Caco-2 (cell line): ENCODE measurements at places on chromosomes 6 and 20. TPM values are rescaled to one million over a fixed set of nuclear protein-coding genes. Genes with fewer than 3 reads are reported as not detected.
A peak's percentile ranks its signal among the peaks of the same experiment; 100 is the strongest.

The EYA2 gene
- total RNA-seq, result 0.25 and 0.30 TPM in 2 replicates

The XPO5 gene
- 79.3 and 93.4 TPM in 2 replicates for total RNA-seq

The ITPA gene
- total RNA-seq, result 68.4 and 73.8 TPM in 2 replicates

The LHFPL5 gene
- not detected in 2 replicates for total RNA-seq

The SLC52A3 gene
- 0.50 and 0.56 TPM in 2 replicates for total RNA-seq

The B4GALT5 gene
- 65.0 and 67.1 TPM in 2 replicates for total RNA-seq

The HLA-DRB1 gene
- not detected in 2 replicates for total RNA-seq

The SMIM29 gene
- 14.3 and 16.0 TPM in 2 replicates for total RNA-seq

The CCR6 gene
- total RNA-seq, result not detected in 2 replicates

The PRSS35 gene
- 72.0 and 85.0 TPM in 2 replicates for total RNA-seq

The RIPPLY2 gene
- total RNA-seq, result not detected in 2 replicates

The KCNS1 gene
- 0.09 TPM in 1 of 2 replicates, not detected in the other for total RNA-seq

The ULBP3 gene
- 8.1 and 8.5 TPM in 2 replicates for total RNA-seq

The KPNA5 gene
- 12.0 and 12.2 TPM in 2 replicates for total RNA-seq

DNA sequence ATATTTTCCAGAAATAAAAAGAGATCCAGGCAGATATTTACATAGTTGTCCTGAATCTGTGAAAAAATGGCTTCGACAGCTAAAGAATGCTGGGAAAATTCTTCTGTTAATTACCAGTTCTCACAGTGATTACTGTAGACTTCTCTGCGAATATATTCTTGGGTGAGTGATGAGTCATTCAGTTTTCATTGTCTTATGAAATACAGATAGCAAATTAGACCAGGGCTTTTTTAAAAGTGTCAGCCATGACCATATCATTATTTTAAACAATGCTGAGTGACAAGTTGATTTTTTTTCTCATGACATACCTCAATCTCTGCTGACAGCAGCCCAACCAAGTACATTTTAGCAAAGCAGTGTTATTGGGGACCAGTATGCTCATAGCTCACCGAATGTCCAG, 32.8 kb downstream of the TSPYL4 start:
- no peak for DNase-seq
- H3K36me3 ChIP-seq, result no peaks in the 10 kb centered on the region
- H3K27ac ChIP-seq, result no peak overlapping the region
- no peaks in the 10 kb centered on the region for H3K4me1 ChIP-seq
- no peaks in the 10 kb centered on the region for H3K27me3 ChIP-seq

DNA sequence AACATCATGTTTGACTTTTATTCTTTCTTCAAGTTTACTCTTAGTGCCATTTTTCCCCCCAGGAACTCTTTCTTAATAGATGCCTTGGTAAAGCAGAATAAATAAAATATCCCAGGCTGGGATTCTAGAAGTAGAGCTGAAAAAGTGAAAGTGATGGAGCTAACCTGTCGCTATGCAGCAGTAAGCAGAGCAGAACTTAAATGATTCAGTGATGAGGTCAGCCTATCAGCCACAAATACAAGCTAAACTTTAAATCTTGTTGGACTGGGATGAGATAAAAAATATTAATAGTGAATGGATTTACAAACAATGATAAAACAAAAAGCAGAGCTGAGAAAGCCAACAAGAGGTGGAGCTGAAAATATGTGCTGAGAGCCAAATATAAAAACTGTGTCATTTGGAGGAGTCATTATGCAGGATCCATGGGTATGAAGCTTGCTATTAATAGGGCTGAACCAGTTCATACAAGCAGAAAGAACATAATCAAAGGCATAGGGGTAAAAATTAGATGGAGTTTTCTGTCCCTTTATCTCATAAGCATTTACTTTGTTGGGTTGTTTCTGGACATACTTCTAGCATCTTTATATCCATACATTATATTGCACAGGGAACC, 877.8 kb downstream of the EPHA7 start:
- no peaks in the 10 kb centered on the region for H3K36me3 ChIP-seq
- H3K4me1 ChIP-seq, result no peaks in the 10 kb centered on the region
- H3K27me3 ChIP-seq, result no peaks in the 10 kb centered on the region
- no peak for DNase-seq
- no peak overlapping the region for H3K27ac ChIP-seq

GRCh38 chr6:167676666-167677421, 149.9 kb upstream of the AFDN start:
- peak overlapping the region; percentile 86 for H3K27ac ChIP-seq
- H3K27me3 ChIP-seq, result no peaks in the 10 kb centered on the region
- H3K4me1 ChIP-seq, result peaks cover 65% of the 10 kb centered on the region

- no peaks in the 10 kb centered on the region for H3K27me3 ChIP-seq
- no peaks in the 10 kb centered on the region for H3K36me3 ChIP-seq
- H3K4me3 ChIP-seq, result no peak overlapping the region
- no peak for DNase-seq
These were observed 45.3 kb upstream of the DACT2 start for GRCh38 chr6:168364793-168365421.

GRCh38 chr6:11008821-11009220, 35.3 kb downstream of the ELOVL2 start:
- no peaks in the 10 kb centered on the region for H3K27me3 ChIP-seq
- H3K4me1 ChIP-seq, result peaks cover 60% of the 10 kb centered on the region
- DNase-seq, result no peak
- no peak overlapping the region for H3K27ac ChIP-seq
- no peaks in the 10 kb centered on the region for H3K36me3 ChIP-seq
- no peak overlapping the region for H3K4me3 ChIP-seq

DNA sequence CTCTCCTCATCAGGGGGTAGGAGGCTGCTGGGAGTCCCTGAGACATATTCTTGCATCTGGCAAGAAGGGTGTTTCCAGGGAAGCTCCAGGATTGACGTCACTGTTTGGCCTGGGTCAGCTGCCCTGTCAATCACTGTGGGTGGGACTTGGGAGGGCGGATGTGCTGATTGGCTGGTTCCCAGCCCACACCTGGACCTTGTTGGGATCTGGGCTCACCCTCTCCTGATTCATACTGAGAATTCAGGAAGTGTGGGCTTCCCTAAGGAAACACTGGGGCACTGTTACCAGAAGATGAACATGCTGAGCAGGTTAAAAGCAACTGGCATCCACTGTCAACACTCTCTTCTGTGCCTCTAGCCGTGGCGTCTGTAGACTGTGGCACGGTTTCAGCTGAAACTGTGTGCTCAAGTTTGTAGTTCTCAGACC, 36.5 kb downstream of the CDH26 start:
- H3K27me3 ChIP-seq, result no peaks in the 10 kb centered on the region
- peak; percentile 57 for DNase-seq
- H3K27ac ChIP-seq, result no peak overlapping the region
- no peaks in the 10 kb centered on the region for H3K36me3 ChIP-seq
- no peak overlapping the region for H3K4me3 ChIP-seq

DNA sequence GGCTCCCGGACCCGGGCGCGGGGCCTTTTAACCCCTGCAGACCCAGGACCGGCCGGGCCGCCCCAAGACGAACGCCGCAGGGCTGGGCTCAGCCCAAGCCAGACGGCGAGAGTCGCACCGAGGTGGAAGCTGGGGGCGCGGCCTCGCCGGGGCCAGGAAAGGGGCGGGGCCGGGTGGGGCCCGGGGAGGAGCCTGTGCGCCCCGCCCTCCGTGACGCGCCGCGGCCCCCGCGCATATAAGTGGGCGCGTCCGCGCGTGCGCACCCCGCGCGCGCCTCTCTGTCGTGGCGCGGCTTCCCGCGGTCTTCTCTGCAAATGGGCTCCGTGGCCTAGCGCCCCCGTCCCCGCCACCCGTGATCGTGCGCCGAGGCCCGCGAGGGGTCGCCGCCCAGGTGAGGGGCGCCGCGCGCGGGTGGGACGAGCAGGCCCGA, at the start of gene PPDPF:
PPDPF (plus strand) TSS at position 262 of the 430 bp plus-strand sequence. CDS start 544 bp downstream, outside the sequence.
- no peak for DNase-seq
- no peaks in the 10 kb centered on the region for H3K27me3 ChIP-seq
- peaks cover 19% of the 10 kb centered on the region for H3K36me3 ChIP-seq
- H3K4me3 ChIP-seq, result peak within 1 kb of the TSS; percentile 97
- peak within 1 kb of the TSS; percentile 95 for H3K27ac ChIP-seq
- peaks cover 14% of the 10 kb centered on the region for H3K4me1 ChIP-seq

GRCh38 chr6:149129371-149130077, 188.0 kb upstream of the TAB2 start:
- H3K27me3 ChIP-seq, result no peaks in the 10 kb centered on the region
- no peak overlapping the region for H3K27ac ChIP-seq
- H3K4me1 ChIP-seq, result peaks cover 5% of the 10 kb centered on the region
- H3K36me3 ChIP-seq, result no peaks in the 10 kb centered on the region

GRCh38 chr6:55825402-55826051, 49.9 kb downstream of the BMP5 start:
- H3K36me3 ChIP-seq, result no peaks in the 10 kb centered on the region
- no peak overlapping the region for H3K4me3 ChIP-seq
- peaks cover 28% of the 10 kb centered on the region for H3K4me1 ChIP-seq
- no peaks in the 10 kb centered on the region for H3K27me3 ChIP-seq

DNA sequence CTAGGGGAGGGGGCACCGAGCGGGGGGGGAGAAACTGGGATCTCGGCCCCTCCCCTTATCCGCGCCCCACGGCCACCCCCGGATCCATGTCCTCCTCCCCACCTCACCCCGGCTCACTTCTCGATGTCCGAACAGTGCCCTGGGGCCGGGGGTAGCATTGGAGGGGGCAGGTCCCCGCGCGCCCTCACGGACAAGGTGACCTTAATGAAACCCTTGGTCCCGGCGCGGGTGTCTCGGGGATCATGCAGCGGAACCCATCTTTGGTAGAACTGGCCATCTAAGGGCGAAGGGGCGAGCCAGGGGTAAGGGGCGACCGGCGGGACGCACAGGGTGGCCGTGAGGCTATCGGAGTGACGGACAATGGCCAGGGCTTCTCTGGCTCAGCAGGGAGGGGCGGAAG, 13.6 kb upstream of the SPAG4 start:
- H3K4me1 ChIP-seq, result peaks cover 8% of the 10 kb centered on the region
- no peaks in the 10 kb centered on the region for H3K36me3 ChIP-seq
- H3K27ac ChIP-seq, result no peak overlapping the region
- DNase-seq, result no peak
- peak overlapping the region; percentile 51 for H3K4me3 ChIP-seq

- DNase-seq, result no peak
- H3K36me3 ChIP-seq, result no peaks in the 10 kb centered on the region
- no peak overlapping the region for H3K27ac ChIP-seq
- H3K4me3 ChIP-seq, result no peak overlapping the region
- no peaks in the 10 kb centered on the region for H3K4me1 ChIP-seq
These were observed 193.7 kb upstream of the KHDRBS2 start for GRCh38 chr6:62479697-62480220.

DNA sequence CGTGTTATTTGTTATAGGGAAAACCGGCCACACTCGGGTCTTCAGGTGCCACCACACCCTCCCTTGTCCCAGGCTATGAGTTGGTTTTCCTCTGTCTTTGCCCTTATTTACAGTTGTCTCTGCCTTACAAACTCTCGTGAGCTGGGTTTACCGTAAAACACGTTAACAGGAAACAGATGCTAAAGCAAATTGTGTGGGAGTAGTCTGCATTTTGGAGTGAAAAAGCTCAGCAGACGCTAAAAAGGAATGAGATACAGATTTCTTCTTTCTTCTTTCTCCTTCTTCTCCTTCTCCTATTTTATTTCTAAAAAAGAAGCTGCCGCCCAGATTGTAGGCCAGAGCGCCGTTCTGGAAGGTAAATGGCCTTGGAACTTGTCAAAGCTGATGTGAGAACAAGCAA, 51.9 kb downstream of the APCDD1L start:
- H3K4me1 ChIP-seq, result no peaks in the 10 kb centered on the region
- no peak for DNase-seq
- H3K27me3 ChIP-seq, result no peaks in the 10 kb centered on the region
- H3K36me3 ChIP-seq, result no peaks in the 10 kb centered on the region

DNA sequence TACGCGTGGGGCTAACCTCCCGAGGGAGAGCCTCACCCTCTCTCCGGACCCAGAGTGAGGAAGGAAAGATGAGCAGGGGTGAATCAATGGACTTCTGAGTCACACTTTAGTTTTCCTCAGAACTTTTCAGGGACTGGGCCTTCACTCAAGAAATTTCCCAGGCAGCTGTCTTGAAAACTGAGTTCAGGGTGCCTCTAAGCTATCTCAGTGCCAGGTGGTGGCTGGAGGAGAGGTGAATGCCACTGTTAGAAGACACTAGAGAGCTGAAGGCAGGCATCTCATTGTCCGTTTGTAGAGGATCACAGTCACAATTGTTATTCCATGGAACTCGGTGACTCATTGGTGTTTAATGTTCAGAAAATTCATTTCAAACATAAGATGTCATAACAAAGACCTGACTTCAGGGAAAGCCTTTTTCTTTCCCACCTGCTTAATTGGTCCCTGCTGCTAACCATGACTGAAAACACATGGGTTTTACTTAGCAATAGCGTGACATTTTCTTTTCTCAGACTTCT, 5.3 kb upstream of the SERPINB6 start:
- H3K27ac ChIP-seq, result no peak overlapping the region
- H3K4me1 ChIP-seq, result peaks cover 32% of the 10 kb centered on the region
- H3K4me3 ChIP-seq, result no peak overlapping the region
- H3K27me3 ChIP-seq, result no peaks in the 10 kb centered on the region

GRCh38 chr20:49647550-49647949, 66.1 kb downstream of the B4GALT5 start:
- H3K36me3 ChIP-seq, result peaks cover 11% of the 10 kb centered on the region
- no peaks in the 10 kb centered on the region for H3K27me3 ChIP-seq
- no peak for DNase-seq
- no peaks in the 10 kb centered on the region for H3K4me1 ChIP-seq

- no peak overlapping the region for H3K4me3 ChIP-seq
- no peaks in the 10 kb centered on the region for H3K27me3 ChIP-seq
- no peaks in the 10 kb centered on the region for H3K36me3 ChIP-seq
These were observed 208.3 kb upstream of the RAB32 start for GRCh38 chr6:146335336-146335735.

- no peaks in the 10 kb centered on the region for H3K27me3 ChIP-seq
- H3K4me3 ChIP-seq, result no peak overlapping the region
- no peak for DNase-seq
- H3K27ac ChIP-seq, result no peak overlapping the region
These were observed 37.3 kb downstream of the PSMG4 start for GRCh38 chr6:3296078-3296477.

- H3K27me3 ChIP-seq, result no peaks in the 10 kb centered on the region
- H3K36me3 ChIP-seq, result no peaks in the 10 kb centered on the region
- no peak for DNase-seq
These were observed 198.2 kb upstream of the ID4 start for GRCh38 chr6:19638931-19639330.

DNA sequence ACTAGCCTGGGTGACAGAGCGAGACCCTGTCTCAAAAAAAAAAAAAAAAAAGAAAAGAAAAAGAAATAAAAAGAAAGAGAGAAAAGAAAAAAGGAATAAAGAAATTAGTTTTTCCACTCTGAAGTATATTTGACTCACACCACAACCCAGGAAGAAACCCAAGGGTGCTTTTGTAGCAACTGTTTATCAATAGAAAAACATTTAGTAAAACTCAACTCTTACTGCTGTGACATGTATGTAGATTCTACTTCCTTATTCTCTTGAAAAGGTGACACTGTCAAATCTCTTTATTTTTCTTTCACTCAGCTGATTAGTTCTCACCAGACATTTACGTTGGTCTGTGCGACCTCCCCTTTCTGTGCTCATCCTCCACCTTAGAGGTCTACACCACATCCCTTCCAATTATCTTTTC, 99.9 kb upstream of the SHLD1 start:
- no peaks in the 10 kb centered on the region for H3K27me3 ChIP-seq
- no peaks in the 10 kb centered on the region for H3K36me3 ChIP-seq
- H3K4me3 ChIP-seq, result no peak overlapping the region
- DNase-seq, result no peak

- no peak overlapping the region for H3K27ac ChIP-seq
- 0 out of 2 replicates have a peak, but pooled peaks cover 4% of the 10 kb centered on the region for H3K4me1 ChIP-seq
- DNase-seq, result no peak
- no peaks in the 10 kb centered on the region for H3K27me3 ChIP-seq
- no peak overlapping the region for H3K4me3 ChIP-seq
- no peaks in the 10 kb centered on the region for H3K36me3 ChIP-seq
These were observed 49.2 kb upstream of the SASH1 start for GRCh38 chr6:148293181-148293995.
